ENCODE measurements at places on chromosomes 6 and 20.

DNA sequence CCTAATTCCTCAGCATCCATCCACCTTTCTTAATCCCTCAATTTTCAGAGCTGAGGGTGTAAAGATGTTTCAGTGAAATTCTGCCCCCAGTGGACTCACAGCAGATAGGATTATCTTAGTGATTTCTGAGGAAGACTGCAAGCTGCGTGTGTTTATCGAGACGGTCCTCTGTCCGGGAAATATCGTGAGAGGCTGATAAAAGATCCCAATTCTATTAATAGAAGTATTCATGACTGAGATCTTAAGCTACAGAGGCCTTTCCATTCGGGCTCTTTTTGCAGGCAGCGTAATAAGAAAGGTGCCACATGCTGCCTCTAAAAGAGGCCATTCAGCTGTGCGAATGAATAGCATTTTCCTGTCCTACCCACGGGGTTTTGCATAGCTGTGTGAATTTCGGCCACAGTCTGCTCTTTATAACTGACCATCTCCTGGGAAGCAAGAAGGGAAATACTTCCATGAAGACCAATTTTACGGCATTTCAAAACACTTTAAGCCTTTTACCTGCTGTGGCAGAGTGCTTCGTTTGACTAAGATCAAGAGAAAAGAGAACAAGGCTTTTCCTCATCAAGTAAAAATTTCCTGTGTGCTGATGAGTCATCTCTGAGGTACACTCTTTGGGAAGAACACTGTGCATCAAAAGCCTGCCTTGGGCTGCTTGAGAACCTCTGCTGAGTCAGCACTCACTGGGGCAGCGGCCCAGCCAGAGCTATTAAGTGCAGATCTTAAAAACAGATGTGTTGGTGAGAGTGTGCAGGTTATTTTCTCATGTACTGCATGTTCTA, 208.8 kb downstream of the ARHGAP18 start:
- DNase-seq, result peak; percentile 86

DNA sequence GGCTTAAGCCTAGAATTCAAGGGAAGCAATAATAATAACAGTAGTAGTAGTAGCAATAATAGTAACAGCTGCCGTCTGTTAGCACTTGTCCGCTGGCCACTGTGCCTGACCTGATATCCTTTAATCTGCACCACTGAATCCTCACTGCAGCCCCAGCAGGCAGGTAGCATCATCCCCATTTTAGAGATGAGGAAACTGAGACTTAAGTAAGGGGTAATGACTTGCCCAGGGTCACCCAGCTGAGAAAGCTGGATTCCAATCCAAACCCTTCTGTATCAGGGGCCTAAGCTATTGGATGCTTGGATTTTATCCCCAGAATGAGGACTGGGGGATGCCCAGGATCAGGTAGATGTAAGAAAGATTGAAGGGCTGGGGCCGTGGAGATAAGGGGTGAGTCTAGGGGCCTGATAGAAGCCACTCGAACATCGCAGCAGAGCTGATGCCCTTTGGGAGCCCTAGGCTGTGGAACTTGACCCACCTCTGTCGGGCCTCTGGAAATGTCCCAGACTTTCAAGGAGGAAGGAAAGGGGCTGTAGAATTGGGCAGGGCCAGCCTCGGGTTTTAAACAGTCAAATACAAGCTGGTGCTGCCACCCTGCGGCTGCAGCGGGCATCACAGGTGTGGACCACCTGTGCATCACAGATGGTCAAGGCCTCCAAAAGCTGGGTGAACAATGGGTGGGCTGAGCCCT, 102.1 kb upstream of the MYL9 start:
- peak; percentile 73 for DNase-seq

- no peak for DNase-seq
Observed at GRCh38 chr6:7434672-7435071, 45.1 kb downstream of the RIOK1 start.

- no peak for DNase-seq
Observed at GRCh38 chr6:38549180-38549579, 90.5 kb downstream of the BTBD9 start.

- no peak for DNase-seq
Observed at GRCh38 chr20:16904751-16905150, 156.6 kb downstream of the OTOR start.

- no peak for DNase-seq
Observed at GRCh38 chr20:2485661-2486060, 15.1 kb upstream of the SNRPB start.

- DNase-seq, result no peak
Observed at GRCh38 chr6:170253226-170253909, 37.5 kb downstream of the DLL1 start.

DNA sequence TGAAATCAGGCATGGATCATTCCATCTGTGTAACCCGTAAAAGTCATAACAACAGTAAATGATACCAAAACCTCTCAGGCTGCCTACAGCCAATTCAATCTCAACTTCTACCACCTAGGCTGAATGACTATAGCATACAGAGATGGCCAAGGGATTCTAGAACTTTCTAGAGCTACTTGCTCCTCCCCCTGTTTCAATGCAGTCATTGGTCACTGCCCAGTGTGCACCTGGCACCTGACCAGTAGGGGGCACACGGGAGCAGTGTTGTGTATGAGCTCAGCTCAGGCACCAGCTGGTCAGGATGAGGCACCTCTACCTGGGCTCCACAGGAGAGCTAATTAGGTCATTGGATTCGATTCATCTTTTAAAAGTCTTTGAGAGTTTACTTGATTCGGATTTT, 86.2 kb downstream of the PLEKHG1 start:
- peak; percentile 27 for DNase-seq

DNA sequence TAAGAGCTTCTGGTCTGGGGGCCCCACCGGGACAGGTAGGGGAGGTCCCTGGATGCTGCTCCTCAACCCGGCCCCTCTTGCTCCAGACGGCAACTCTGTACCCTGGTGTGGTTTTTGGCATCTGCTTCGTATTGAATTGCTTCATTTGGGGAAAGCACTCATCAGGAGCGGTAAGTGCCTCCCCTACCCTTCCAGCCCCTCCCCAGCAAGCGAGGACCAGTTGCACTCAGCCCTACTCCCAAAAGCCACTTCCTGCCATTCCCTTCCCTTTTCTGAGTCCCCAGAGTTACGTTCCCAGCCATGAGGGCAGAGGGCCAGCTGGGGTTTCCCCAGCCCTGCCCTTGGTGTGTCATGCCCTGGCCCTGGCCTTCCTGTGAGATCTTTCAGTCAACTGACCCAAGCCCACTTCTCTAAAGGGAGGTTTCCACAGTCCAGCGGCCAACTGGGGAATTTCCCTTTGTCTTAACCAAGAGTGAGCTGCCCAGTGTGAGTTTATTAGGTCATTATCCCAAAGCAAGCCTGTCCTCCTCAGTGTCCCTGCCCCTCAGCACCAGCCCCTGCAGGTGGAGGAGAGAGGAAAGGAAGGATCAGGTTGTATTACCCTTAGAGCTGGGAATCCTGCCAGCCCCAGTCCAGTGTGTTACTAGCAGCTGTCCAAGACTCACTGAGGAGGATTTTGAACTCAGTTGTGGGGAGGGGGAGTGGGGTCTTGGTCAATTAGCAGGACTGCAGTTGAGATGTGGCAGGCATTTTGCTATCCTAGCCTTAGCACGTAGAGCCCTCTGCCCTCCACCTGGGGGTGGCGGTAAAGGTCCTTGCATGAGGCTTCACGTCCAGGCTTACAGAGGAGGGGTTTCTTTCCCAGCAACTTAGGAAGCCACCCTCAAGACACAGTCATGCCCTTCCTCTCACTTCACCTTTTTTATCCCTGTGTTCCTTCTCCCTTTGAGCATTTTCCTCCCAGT, 45.8 kb downstream of the TM9SF4 start:
- no peak for DNase-seq

DNA sequence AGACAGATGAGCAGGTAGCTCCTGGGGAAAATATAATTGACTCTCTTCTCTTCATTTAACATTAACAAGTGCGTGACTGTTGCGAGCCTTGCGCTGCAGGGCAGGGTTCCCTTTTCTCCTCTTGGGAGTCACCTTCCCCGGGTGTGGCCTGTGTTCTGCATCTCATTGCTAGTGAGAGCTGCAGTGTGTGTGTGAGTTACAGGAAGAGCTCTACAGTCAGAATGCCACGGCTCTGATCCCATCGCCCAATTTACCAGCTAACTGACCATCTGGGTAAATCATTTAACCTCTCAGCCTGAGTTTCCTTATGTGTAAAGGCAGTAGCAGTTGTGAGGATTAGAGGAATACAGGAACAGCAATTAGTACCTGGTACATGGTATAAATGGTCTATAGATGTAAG, 106.8 kb upstream of the NUP153 start:
- DNase-seq, result no peak

GRCh38 chr6:116265041-116265829, 11.4 kb upstream of the TSPYL4 start:
- DNase-seq, result no peak

DNA sequence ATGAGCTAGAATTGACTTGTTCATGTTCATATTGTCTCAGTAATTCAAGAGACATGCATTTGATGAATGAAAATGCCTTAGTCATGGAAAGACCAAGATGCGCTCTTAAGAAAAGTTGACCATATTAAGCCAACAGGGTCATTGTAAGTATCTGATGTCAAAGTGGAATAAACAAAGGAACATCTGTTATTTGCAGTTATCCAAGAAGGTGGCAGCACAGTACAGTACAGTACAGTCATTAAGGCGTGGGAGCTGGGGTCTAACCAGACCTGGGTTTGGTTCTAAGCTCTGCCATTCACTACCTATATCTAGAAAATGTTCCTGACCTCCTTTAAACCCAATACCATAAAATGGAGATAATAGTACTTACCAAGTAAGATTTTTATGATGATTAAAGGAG, 178.1 kb downstream of the BACH2 start:
- DNase-seq, result peak; percentile 34

GRCh38 chr6:111210194-111210728, 123.0 kb downstream of the SLC16A10 start:
- peak; percentile 63 for DNase-seq

GRCh38 chr20:57695940-57696339, 13.9 kb downstream of the PMEPA1 start:
- no peak for DNase-seq

- peak; percentile 12 for DNase-seq
Observed at GRCh38 chr6:123527406-123527805, 109.3 kb downstream of the TRDN start.

- DNase-seq, result no peak
Observed at GRCh38 chr6:154596009-154596408, 85.5 kb upstream of the CNKSR3 start.

DNA sequence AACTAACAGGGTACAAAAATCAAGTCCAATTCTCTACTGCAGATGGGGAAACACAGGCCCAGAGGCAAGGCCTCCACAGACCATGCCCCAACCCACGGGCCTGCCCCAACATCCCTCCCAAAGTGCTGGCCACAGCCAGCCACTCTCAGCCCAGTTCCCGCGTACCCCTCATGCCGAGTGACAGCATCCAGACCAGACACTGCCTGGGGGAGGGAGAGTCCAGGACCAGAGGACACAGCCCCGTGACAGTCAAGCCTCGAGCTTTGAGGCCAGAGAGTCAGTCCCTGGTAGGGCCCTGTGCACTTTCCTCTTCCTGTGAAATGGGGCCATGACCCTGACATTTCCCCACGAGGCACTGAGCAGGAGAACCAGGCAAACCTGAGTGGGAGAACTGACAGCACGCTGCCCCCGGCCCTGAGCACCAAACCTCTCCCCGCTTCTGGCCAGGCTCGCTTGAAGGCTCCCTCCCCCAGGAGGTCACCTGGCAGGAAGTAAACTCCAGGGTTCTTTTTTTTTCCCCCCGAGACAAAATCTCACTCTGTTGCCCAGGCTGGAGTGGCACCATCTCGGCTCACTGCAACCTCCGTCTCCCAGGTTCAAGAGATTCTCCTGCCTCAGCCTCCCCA, 4.9 kb downstream of the MYL9 start:
- no peak for DNase-seq

GRCh38 chr6:1757131-1757530, 147.4 kb downstream of the FOXC1 start:
- DNase-seq, result no peak

DNA sequence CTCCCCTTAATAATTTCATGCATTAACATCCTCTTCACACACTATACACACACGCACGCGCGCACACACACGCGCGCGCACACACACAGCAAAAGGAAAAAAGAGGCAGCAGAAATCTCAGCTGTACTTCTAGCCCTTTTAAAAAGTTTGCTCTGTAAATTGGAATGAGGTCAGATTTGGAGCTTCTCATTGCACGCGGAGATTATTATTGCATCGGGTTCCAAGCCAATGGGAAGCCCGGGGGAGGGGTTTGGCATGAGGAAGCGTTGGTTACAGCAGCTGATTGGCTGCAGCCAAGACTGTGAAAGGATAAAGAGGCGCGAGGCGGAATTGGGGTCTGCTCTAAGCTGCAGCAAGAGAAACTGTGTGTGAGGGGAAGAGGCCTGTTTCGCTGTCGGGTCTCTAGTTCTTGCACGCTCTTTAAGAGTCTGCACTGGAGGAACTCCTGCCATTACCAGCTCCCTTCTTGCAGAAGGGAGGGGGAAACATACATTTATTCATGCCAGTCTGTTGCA, at the start of gene SOX4:
Gene SOX4 (plus strand): TSS at position 340 of the 515 bp plus-strand sequence. CDS start 784 bp downstream, outside the sequence.
- peak; percentile 93 for DNase-seq

GRCh38 chr6:18536591-18537055, 149.5 kb downstream of the RNF144B start:
- DNase-seq, result peak; percentile 93

DNA sequence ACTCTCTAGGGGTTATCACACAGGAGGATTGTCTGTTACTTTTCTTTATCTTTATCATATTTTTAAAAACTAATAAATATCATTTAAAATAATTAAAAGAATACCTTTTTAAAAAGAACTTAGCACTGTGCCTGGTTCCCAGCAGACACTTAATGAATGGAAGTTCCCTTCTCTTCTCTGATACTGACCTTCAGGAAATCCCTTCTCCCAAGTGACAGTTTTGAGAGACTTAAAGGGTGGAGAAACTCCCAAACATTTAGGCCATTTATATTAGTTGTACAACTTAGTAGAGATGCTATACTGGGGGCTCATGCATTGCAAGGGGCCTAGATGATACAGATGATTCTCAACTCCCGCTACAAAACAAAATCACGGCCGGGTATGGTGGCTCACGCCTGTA, 18.5 kb downstream of the MAP1LC3A start:
- DNase-seq, result no peak

DNA sequence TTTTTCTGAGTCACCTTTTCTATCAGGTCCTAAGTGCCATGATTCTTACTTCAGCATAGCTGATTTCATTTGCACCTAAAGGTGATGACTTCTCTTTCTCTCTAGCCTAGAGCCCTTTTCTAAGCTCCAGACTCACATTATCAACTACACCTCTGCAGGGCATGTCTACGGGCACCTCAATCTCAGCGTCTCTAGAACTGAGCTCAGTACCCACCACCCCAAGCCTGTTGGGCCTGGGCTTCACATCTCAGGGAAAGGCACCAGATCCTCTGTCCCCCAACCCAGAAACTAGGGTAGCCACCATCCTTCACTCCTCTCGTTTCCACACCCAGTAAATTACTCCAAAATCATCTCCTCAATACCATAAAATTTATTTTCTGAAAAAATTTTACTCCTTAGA, 10.6 kb upstream of the PLCG1 start:
- DNase-seq, result no peak

- DNase-seq, result no peak
Observed at GRCh38 chr20:2837221-2837960, 3.1 kb downstream of the PCED1A start.
